Caco-2 (cell line): ENCODE measurements at places on chromosomes 2 and 18. TPM values are rescaled to one million over a fixed set of nuclear protein-coding genes. Genes with fewer than 3 reads are reported as not detected.
A peak's percentile ranks its signal among the peaks of the same experiment; 100 is the strongest.

The CAVIN2 gene
- total RNA-seq: not detected in 2 replicates

The EMX1 gene
- total RNA-seq: 2.6 and 3.6 TPM in 2 replicates

The ABCB6 gene
- total RNA-seq: 66.0 and 68.6 TPM in 2 replicates

The CRIM1 gene
- total RNA-seq: 270 and 292 TPM in 2 replicates

The FKBP1B gene
- 3.2 and 3.7 TPM in 2 replicates for total RNA-seq

The MOGAT1 gene
- total RNA-seq: not detected in 2 replicates

The DCC gene
- total RNA-seq: 0.32 and 0.39 TPM in 2 replicates

The DOCK10 gene
- not detected in 2 replicates for total RNA-seq

DNA sequence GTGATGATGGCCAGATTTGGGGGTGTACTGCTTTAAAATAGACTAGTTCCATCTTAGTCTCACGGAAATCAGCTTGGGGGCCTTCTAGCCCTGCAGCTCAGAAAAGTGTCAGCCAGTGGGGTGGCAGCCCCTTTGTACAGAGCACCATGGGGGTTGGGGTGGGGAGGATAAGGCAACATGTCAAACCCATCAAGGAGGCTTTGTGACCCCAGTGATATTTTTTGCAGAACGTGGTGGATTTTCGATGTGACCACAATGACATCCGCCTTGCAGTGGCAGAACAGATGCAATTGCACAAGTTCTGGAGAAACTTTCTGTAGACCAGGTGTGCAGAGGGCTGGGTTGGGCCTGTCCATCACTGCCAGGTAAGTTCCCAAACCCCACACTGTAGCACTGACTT, 3.0 kb upstream of the CD8A start:
- H3K4me3 ChIP-seq: no peak overlapping the region
- H3K4me1 ChIP-seq: no peaks in the 10 kb centered on the region
- no peaks in the 10 kb centered on the region for H3K27me3 ChIP-seq
- no peak overlapping the region for H3K27ac ChIP-seq
- no peaks in the 10 kb centered on the region for H3K36me3 ChIP-seq

DNA sequence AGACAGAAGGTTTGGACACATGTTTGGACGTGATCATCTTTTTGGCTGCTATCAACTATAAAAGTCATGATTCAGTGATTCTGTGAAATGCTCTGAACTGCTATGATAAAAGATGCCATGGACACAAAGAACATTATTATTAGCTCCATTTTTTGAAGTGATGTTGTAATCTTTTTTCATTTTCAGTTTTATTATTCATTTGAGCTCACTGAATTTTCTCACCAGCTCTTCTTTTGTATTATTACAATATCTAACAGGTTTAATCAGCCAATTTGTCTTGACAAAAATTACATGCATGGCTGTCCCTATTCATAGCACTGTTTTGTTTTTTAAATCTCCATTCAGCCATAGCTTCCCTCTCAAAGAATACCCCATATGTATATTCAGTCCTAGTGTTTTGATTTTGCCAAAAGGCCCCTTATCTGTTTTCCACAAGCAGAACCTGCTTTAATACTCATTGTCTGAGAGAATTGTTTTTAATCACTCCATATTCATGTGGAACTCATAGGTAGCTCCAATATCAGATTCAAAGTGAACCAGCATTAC, 314.0 kb upstream of the FAM98A start:
- H3K4me3 ChIP-seq: no peak overlapping the region
- H3K27ac ChIP-seq: no peak overlapping the region
- H3K36me3 ChIP-seq: no peaks in the 10 kb centered on the region
- no peaks in the 10 kb centered on the region for H3K4me1 ChIP-seq
- no peak for DNase-seq

GRCh38 chr18:53070788-53071187, 730.8 kb downstream of the DCC start:
- no peaks in the 10 kb centered on the region for H3K36me3 ChIP-seq
- H3K27ac ChIP-seq: no peak overlapping the region
- no peak for DNase-seq
- H3K4me1 ChIP-seq: no peaks in the 10 kb centered on the region
- H3K4me3 ChIP-seq: no peak overlapping the region
- H3K27me3 ChIP-seq: no peaks in the 10 kb centered on the region

DNA sequence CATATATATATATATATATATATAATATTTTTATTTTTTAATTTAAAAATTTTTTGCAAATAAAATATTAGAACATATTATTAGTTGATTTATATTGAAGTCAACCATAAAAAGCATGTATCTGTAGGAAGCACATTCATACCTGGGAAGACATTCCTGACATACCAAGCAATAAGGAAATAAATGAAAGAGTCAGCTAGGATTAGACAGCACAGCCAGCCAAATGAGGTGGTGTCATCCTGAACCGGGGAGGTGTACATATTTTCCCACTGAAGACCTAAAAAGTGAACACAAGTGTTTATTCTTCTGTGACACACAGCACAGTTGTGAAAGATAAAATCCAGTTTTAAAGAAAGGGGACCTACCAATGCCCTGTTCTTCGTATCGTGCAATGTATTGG, 149.2 kb downstream of the ABCA12 start:
- H3K27me3 ChIP-seq: no peaks in the 10 kb centered on the region
- H3K4me3 ChIP-seq: no peak overlapping the region
- H3K36me3 ChIP-seq: no peaks in the 10 kb centered on the region
- no peak for DNase-seq

DNA sequence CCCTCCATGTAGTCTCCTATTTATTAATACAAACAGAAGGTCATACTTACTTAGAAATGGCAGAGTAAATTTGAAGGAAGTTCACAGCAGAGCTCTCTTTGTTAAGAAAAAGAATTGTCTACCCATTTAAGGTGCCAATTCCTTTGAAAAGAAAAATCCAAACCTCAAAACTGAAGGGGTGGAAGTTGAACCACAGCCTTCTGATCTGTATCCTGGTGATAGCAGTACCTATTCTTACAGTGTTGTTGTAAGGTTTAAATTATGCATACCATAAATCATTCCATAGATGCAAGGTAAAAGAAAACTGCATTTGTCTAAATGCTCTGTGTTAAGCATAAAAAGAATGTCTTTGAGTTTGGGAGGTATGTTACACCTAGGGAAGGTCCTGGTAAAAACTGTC, 47.6 kb downstream of the COBLL1 start:
- no peak overlapping the region for H3K4me3 ChIP-seq
- H3K27me3 ChIP-seq: no peaks in the 10 kb centered on the region
- peaks cover 30% of the 10 kb centered on the region for H3K4me1 ChIP-seq

DNA sequence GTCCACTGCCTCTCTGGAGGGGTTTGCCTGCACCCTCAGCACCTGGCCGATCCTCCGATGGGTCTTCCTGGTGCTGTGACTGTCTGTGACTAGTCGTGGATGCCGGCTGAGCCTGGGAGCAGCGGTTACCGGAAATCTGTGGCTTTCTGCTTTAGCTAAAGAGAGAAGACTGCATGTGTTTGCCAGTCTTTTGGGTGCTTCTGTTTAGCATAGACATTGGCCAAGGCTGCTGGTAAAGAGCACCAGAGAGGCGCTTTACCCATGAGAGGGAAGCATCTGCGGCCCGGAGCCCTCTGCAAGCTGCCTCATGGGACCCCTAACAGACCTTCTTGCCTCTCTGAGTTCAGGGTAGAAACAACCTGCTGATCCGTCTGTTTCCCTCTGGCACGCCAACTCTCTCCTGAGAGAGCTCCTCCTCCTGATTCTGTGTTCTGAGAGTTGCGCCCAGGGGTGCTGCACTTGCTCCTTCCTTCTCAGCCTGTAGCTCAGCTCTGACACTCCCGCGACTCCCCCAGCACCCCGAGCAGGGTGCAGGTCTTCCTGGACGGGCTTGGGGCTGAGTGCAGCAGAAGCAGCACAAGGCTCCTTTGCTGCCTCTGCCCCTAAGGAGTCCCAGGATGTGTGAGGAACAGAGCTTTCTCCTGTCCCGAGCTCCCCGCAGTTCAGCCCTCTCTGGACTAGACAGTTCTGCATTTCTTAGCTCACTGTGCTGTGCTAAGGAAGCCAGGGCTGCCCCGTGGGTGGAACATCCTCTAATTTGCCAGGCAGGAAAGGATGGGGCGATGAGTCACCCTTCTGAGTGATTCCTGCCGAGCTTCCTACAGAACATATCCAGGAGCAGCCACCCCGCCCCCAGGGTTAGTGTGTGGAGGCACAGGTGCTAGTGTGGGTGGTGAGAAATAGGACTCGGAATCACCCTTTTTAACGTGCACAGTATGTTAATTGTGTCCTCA, 203.2 kb downstream of the SH3RF3 start:
- DNase-seq: no peak
- no peaks in the 10 kb centered on the region for H3K4me1 ChIP-seq
- H3K36me3 ChIP-seq: no peaks in the 10 kb centered on the region

GRCh38 chr2:91442246-91442905, 2750.9 kb downstream of the RPIA start:
- H3K36me3 ChIP-seq: no peaks in the 10 kb centered on the region
- no peak overlapping the region for H3K27ac ChIP-seq
- no peaks in the 10 kb centered on the region for H3K4me1 ChIP-seq
- H3K4me3 ChIP-seq: peak overlapping the region; percentile 26
- H3K27me3 ChIP-seq: no peaks in the 10 kb centered on the region

DNA sequence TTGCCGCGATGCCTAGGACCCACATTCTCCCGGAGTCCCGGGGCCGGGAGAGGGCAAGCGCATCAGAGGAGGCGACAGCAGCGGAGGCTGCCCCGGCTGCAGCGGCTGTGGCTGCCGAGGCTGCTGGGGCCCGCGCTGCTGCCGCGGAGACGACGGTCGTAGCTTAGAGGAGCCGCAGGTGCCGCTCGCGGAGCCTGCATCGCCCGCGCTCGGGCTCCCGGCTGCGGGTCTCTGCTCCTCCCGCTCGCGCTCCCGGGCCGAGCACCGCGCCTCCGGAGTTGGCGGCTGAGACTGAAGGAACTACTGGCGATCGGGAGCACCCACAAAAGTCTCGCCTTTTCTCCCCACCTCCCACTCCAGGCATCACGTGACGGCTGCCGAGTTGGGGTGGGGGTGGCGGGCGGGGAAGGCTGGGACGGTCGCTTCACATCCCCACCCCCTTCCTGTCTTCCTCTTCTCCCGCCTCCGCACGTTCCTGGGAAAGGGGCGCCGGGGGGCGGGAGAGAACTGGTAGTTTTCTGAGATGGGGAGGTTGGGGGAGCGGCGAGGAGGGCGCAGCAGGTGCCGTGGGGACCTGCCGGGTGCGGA, at the start of gene LYPD1:
TSS of gene LYPD1 (minus strand) at position 298 of the 588 bp plus-strand sequence. CDS start at position 25, 273 bp downstream.
- no peak within 1 kb of the TSS for H3K27ac ChIP-seq
- H3K27me3 ChIP-seq: no peaks in the 10 kb centered on the region; the same call in 1 of the 2 replicates
- peak within 1 kb of the TSS; percentile 53 for H3K4me3 ChIP-seq
- H3K36me3 ChIP-seq: no peaks in the 10 kb centered on the region
- H3K4me1 ChIP-seq: peaks cover 11% of the 10 kb centered on the region

DNA sequence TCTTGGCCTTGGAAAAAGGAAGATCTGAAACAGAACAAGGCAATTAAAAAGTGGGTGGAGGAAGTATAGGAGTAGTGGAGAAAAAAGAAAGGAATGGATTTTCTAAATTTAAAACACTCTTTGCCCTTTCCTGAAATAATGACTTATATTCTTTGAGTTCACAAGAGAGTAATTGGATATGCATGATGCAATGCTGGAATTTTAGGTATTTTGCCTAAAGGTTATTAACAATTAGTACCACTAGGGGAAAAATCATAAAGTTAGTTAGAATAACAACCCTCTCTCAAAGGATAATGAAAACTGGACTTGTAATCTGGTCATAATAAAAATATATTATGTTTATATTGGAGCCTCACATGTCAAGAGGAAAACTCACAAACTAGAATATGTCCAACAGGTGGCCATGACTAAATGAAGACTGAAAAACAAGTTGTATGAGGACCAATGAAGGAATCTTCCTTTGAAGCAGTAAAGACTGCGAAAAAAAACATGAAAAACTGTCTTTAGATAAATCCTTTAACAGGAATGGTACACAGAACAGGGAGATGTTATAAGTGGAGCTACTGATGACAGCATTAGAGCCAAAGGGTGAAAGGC, 281.8 kb downstream of the NCKAP5 start:
- no peak for DNase-seq
- no peak overlapping the region for H3K4me3 ChIP-seq
- no peaks in the 10 kb centered on the region for H3K4me1 ChIP-seq
- H3K36me3 ChIP-seq: no peaks in the 10 kb centered on the region
- H3K27ac ChIP-seq: no peak overlapping the region

- DNase-seq: no peak
- no peaks in the 10 kb centered on the region for H3K36me3 ChIP-seq
- no peak overlapping the region for H3K27ac ChIP-seq
Observed at GRCh38 chr2:230815088-230815487, 49.7 kb upstream of the ITM2C start.

- no peak overlapping the region for H3K27ac ChIP-seq
- no peaks in the 10 kb centered on the region for H3K27me3 ChIP-seq
- no peaks in the 10 kb centered on the region for H3K4me1 ChIP-seq
- H3K36me3 ChIP-seq: no peaks in the 10 kb centered on the region
- no peak for DNase-seq
- H3K4me3 ChIP-seq: no peak overlapping the region
Observed at GRCh38 chr2:8303322-8303832, 378.5 kb upstream of the ID2 start.

GRCh38 chr2:84844141-84844540, 36.7 kb downstream of the TRABD2A start:
- H3K27me3 ChIP-seq: no peaks in the 10 kb centered on the region; the same call in none of the 2 replicates
- no peak for DNase-seq
- H3K36me3 ChIP-seq: no peaks in the 10 kb centered on the region
- no peak overlapping the region for H3K27ac ChIP-seq
- no peak overlapping the region for H3K4me3 ChIP-seq
- no peaks in the 10 kb centered on the region for H3K4me1 ChIP-seq

DNA sequence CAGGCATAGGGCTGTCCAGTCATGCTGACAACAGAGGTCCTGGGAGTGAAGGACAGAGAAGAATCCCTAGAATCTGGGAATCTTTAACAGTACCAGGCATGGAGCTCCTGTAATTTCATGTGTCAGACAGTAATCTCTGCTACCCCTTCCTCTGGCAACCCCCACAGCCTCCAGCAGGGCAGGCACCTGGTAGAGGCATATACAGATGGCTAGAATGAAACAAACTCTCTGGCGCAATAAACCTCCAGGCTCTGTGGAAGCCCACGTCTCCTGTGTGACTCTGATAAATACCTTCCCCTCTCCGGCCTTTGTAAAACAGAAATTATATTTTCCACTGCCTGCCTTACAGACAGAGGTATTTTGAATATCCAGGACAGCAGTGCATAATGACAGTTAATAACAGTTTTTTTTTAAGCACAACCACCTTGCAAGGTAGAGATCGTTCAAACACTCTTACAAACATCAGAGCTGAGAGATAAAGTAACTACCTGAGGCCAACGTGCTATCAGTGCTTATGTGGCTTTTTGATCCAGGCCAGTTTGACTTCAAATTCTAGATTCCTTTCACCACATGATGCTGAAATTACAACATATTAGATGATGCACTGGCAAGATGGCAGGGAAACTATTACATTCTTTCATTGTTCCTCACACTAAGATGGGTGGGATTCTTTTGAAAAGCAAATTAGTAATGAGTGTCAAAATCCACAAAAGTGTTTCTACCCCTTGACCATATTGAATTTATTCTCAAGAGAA, 47.7 kb upstream of the TMEM247 start:
- peak; percentile 28 for DNase-seq
- H3K4me3 ChIP-seq: no peak overlapping the region
- no peaks in the 10 kb centered on the region for H3K27me3 ChIP-seq
- H3K27ac ChIP-seq: no peak overlapping the region
- no peaks in the 10 kb centered on the region for H3K36me3 ChIP-seq
